ENCODE measurements at places on chromosomes 1 and 21.

- DNase-seq = no peak
Measured at GRCh38 chr1:195202241-195202640, 1406.0 kb downstream of the KCNT2 start.

DNA sequence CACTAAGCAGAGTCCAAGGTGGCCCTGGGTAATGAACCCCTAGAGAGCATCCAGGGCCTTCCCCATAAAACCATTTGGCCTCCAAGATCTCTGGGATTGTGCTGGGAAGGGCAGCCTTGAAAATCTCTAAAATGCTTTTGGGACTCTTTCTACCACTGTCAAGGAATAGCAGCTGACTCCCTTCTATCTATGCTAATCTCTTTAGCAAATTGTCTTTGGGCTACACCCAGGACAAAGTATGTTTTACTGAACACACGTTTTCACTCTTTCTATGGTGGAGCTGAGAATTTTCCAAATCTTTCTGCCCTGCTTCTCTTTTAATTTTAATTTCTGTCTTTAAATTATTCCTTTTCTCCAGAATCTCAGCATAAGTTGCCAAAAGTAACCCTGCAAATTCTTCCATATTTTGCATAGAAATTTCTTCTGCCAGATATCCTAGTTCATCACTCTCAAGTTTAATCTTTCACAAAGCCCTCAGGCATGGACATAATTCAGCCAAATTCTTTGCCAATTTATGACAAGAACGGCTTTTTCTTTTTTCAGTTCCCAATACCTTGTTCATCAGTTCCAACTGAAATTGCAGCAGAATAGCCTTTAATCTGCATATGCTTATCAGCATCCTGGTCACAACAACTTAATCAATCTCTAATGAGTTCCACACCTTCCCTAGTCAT lies 687.0 kb upstream of the ADGRL4 start:
- DNase-seq = no peak

- DNase-seq = no peak
Measured at GRCh38 chr1:74197255-74197654, 721 bp downstream of the LRRIQ3 start.

- DNase-seq = no peak
Measured at GRCh38 chr1:208821939-208822338, 577.8 kb upstream of the PLXNA2 start.

Measured in central memory CD8-positive, alpha-beta T cell (primary cell).